ENCODE measurements at places on chromosomes 1 and 21.
A peak's percentile ranks its signal among the peaks of the same experiment; 100 is the strongest.

GRCh38 chr1:20399606-20400180 is 86.3 kb downstream of the CAMK2N1 start:
- DNase-seq = no peak

DNA sequence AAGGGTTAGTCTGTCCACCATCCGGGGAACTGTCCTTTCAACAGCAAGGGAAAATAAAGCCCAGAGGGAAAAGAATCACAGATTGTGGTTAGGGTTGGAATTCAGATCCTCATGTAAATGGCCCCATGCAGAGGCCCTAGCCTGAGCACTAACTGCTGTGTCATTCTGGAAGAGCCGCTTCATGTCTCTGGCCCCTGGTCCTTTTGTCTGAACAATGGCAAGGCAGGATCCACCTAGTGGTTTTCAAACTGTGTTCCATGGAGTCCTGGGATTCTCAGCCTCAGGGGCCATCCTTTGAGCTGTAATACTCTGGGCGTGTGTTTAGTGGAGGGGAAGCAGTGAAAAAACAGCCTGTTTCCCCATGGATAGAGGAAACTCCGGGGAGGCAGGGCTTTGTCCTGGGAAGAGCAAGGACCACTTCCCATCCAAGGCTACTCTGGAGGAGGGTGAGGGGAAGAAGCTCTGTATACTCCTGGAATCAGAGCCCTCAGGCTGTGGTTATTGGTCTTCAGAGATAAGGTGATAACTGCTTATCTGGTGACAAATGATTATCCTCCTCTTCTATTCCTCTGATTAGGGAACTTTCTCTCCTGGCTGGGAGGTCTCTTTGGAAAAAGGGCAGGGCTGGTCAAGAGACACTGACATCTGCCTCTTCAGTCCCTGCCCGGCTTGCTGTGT is 19.2 kb downstream of the PAX7 start:
- DNase-seq = no peak

GRCh38 chr1:164651351-164651951 is 92.5 kb downstream of the PBX1 start:
- DNase-seq = no peak

- DNase-seq = peak; percentile 81
Measured at GRCh38 chr1:25343872-25344271, 5.7 kb downstream of the TMEM50A start.

DNA sequence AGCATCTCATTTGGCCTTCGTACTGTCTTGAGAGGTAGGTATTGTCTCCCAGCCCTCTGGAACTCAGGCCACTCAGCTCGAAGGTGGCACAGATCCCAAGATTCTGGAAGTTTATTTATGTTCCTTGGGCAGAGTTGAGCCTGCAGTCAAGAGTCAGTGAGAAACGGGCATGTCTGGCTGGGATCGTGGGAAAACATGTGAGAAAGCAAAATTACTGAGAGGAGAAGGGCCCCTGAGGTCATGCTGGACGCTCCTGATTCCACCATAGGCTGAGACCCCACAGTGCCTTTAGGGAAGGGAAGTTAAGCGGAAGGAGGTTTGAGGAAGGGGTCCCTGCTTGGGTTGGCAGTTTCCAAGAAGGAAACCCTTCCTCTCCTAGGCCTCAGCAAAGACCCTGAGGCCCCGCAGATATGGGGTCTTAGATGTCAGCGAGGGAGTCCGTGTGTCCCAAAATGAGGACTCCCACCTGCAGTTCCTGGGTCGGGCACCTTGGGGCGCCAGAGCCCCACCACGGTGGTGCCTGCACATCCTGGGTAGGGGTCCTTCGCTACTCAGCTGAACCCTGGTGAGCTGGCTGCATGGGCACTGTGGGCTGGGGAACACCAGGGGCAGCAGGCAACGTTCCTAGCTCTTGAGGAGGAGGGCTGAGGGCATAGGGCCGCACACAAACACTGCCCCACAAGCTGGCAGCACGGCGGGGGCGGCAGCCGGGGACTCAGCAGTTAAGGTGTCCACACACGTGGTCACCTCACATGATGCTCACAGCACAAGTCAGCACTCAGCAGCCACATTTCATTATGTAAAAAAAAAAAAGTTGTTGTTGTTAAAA is 12.3 kb upstream of the SEMA4A start:
- DNase-seq = peak; percentile 38

GRCh38 chr1:17825273-17826164 is 70.4 kb downstream of the ACTL8 start:
- no peak for DNase-seq

- no peak for DNase-seq
Measured at GRCh38 chr1:156643778-156644092, 1.8 kb downstream of the BCAN start.

DNA sequence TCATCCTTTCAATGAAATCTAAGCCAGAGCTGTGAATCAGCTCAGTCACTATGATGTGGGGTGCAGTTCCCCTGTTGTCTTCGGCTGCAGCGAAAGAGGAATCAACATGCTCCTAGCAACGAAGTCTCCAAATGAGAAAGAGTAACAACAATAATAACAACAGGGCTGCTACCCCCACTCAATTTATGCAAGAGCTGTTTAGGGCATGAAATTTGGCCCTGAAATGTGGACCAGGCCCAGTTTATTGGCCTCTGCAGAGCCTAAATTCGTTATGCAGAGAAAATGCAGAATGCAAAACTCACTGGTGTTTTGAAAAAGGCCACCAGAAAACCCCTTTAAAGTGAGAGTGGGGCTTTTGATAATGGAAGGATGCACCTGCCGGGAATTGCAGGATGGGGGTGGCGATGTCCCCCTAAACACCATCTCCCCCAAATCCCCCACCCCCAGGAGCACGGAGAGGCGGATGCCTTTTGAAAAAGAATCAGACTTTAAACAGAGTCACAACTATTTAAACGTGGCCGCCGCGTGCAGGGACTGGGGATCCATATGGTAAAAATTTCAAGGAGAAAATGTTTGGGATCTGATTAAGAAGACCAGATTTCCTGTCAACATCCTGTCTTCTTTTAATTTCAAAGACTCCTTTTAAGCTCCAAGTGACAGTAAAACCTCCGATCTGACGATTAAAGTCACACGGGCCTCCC is 1.9 kb downstream of the RUNX3 start:
- DNase-seq = no peak

GRCh38 chr1:171877701-171878100 is 36.4 kb downstream of the DNM3 start:
- no peak for DNase-seq

- DNase-seq = no peak
Measured at GRCh38 chr21:36465478-36465877, 14.4 kb downstream of the CLDN14 start.

- DNase-seq = no peak
Measured at GRCh38 chr21:46180079-46180722, 4.1 kb downstream of the SPATC1L start.

- DNase-seq = peak; percentile 21
Measured at GRCh38 chr1:29858646-29859045, 622.3 kb downstream of the PTPRU start.

- DNase-seq = no peak
Measured at GRCh38 chr1:43388613-43389012, 987 bp downstream of the MED8 start.

- no peak for DNase-seq
Measured at GRCh38 chr1:181791721-181792120, 269.8 kb downstream of the ZNF648 start.

GRCh38 chr1:183769956-183770815 is 34.7 kb upstream of the RGL1 start:
- no peak for DNase-seq

DNA sequence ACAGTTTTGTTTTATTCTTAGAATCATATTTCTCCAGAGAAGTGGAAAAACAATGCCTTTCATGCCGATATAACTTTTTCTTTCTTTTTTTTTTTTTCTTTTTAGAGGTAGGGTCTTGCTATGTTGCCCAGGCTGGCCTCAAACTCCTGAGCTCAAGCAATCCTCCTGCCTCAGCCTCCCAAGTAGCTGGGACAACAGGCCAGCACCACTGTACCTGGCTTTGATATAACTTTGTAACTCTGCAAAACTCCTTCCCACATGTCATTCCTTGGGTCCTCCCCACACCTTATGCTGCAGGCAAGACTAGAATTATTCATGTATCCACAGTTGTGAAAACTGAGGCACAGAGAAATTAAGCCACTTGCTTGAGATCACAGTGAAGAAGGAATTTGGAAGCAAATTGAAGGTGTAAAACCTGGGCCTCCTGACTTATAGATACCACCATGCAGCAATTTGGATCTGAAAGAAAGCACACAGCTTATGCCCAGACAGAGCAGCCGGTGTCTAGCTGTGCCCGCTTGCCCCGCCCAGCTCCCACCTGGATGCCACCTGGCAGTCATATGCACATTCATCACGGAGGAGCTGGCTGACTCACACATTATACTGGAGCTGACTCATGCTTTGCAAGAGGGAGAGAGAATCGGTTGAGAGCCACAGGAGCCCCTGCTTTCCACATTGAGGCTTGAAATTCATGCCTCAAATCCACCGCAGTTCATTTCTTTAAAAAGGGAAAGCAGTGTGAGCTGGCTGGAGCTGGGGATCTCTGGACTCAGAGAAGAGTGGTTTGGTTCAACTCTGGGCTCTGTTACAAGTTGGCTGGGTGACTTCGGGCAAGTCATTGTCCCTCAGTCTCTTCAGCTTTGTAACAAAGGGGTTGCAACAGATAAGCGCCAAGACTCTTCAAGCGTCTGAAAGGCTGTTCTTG is 8.3 kb upstream of the SLC2A1 start:
- DNase-seq = no peak

DNA sequence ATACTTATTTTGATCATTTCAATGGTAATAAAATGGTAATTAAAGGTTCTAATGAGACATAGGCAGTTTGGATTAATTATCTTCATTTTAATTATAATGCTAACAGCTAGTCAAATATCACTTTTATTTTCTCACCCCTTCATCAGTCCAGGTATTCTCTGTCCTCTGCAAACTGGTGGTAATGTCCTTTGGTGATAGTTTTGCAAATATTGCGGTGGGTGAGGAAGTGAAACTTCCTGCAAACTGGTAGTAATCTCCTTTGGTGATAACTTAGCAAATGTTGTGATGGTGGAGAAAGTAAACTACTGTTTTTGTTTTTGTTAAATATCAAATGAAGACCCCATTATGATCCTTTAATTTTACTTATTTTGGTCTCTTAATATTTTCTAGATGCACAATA is 209.0 kb downstream of the AMY1C start:
- no peak for DNase-seq

DNA sequence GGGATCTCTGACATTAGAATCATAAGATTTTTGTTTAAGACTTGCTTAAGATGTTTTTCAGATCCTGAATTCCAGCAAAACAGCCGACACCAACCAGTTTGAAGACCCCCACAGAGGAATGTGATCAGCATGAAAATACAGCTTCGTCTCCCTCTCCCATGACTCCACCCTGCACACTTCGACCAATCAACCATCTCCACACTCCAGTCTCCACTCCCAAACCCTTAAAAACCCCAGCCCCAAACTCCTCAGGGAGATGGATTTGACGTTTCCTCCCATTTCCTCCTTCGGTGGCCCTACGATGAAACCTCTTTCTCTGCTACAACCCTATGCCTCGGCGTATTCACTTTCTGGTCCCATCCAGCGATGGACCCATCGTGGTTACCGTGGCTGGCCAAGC is 30.1 kb upstream of the KIF26B start:
- DNase-seq = no peak

DNA sequence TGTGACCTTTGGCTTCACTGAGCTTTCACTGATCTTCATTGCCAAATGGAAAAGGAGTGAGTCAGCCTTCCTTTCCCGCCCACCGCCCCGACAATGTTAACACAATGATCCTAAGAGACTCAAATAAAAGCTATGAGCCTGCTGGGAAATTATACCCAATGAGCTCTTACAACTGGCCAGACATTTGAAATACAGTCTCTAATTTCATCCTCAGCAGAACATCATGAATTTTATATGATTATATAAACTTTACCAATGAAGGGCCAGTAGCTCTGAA is 252.5 kb downstream of the SIPA1L2 start:
- no peak for DNase-seq

DNA sequence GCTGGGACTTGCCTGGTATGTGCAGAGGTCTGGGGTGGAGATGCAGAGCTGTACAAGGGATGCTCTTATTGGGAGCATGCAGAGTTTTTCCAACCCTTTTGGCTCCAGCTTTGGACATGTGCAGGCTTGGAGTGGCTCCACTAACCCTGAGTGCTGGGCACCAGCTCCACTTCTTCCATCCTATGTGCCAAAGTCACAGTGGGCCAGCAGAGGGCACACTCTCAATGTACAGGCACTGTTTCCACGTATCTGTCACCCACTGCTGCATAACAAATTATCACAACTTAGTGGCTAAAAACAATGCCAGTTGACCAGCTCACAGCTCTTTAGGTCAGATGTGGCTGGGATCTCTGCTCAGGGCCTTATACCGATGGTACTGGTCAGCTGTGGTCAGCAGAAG is 631.8 kb downstream of the AJAP1 start:
- peak; percentile 14 for DNase-seq

DNA sequence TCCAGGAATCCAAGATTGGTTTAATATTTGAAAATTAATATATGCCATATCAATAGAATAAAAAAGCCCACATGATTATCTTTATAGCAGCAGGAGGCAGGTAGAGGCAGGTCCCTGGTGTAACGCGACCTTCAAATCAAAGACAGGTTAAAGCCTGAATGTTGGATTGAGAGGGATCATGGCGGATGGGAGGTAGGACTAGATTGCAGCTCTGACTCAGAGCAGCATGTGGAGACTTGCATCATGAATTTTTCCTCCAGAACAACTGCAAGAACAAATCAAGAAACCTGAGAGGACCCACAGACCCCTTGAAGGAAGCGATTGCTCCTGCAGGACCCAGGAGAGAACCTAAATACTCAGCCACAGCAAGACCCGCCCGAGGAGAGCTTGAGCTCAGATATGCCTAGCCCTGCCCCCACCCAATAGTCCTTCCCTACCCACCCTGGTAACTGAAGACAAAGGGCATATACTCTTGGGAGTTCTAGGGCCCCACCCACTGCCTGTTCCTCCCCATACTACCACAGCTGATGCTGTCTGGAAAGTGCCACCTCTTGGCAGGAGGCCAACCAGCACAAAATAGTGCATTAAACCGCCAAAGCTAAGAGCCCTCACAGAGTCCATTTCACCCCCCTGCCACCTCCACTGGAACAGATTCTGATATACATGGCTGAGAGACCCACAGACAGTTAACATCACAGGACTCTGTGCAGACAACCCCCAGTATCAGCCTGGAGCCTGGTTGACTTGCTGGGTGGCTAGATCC is 19.5 kb downstream of the S100B start:
- DNase-seq = peak; percentile 72

GRCh38 chr1:93961906-93962305 is 52.7 kb upstream of the GCLM start:
- no peak for DNase-seq

- DNase-seq = no peak
Measured at GRCh38 chr1:222097588-222097987, 355.7 kb upstream of the DUSP10 start.

DNA sequence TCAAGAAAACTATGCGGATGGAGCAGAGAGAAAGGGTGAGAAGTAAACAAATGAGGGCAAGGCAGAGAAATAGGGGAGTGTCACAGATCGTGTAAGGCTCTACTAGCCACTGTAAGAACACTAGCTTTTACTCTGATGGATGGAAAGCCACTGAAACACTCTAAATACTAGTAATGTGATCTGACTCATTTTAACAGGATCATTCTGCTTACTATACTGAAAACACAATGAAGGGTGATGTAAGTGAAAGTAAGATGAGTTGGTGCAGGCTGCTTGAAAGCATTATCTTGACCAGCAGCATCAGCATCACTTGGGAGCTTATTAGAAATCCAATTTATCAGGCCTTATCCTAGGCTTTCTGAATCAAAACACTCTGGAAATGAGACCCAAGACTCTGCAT is 32.7 kb downstream of the TUT4 start:
- DNase-seq = no peak

GRCh38 chr1:45669379-45669778 is 17.0 kb downstream of the GPBP1L1 start:
- DNase-seq = no peak
